Activated T-helper 1 cell treated with Interleukin-2 at 50 U/mL for 16 hours (primary cell): ENCODE measurements at places on chromosomes 3 and 15.

GRCh38 chr3:139317215-139317614, 26.6 kb upstream of the MRPS22 start:
- DNase-seq: no peak

- no peak for DNase-seq
Measured at GRCh38 chr3:62248734-62249483, 124.4 kb downstream of the FEZF2 start.

DNA sequence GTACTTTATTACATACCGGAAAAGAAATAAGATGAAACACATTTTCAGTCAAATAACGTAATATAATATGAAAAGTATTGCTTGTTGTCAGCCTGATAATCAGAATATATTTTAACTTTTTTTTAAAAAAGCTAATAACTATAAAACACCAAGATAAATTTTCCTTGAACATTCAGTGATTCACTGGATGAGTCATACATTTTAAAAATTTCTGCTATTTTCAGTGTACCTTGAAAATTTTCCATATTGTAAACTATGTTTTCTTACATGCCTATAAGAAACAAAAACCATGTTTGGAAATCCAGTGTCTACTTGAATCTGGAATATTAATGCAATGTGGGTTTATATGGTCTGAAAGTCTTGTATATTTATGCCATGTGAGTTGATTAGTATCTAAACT, 36.3 kb upstream of the MEIS2 start:
- DNase-seq: no peak

- DNase-seq: no peak
Measured at GRCh38 chr3:187665764-187666402, 4.3 kb downstream of the SST start.

- no peak for DNase-seq
Measured at GRCh38 chr3:164306042-164306441, 772.3 kb downstream of the SI start.

DNA sequence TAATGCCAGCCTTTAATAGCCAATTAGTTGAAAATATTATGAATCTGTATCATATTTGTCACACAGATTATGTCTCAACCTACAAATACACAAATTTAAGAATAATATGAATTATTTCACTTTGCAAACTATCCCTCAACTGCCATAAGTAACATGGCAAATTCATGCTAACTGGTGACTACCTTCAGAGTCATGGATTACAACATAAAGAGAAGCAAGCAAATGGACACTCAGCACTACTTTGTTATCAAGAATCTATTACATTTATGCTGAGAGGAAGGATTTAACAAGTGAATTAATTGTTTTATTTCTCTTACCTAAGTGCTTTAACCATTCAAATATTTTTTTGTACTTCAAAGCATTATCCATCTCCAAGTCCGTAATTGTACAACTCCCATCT, 103.1 kb upstream of the BCL6 start:
- no peak for DNase-seq

- DNase-seq: no peak
Measured at GRCh38 chr3:12444582-12445471, 39.5 kb upstream of the TSEN2 start.

GRCh38 chr3:43031889-43032545, 52.9 kb downstream of the GASK1A start:
- DNase-seq: no peak

- DNase-seq: peak; percentile 2
Measured at GRCh38 chr3:67384760-67385397, 269.5 kb downstream of the SUCLG2 start.

DNA sequence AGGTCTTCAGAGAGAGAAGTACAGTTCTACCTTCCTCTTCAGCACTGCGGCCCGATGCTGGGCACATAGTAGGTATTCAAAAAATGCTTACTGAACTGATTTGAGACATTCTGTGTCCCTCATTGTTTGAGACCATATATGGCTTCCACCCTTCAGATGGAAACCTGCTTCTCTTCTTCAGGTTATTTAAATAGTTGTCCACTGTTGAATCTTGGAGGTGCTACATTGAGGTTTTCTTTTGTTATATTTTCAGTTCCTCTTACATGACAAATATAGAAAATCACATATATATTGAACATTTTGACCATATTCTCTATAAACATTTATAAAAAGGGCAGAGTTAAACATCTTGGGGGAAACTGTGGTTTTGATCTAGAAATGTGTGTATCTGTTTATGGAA, 200.2 kb upstream of the LRRC3B start:
- DNase-seq: no peak
